ENCODE measurements at places on chromosomes 11 and 22.

GRCh38 chr11:65436412-65437032 is 13.9 kb downstream of the NEAT1 start:
- DNase-seq = no peak

- no peak for DNase-seq
Observed at GRCh38 chr11:8803973-8804372, 107.0 kb upstream of the AKIP1 start.

GRCh38 chr22:47171441-47172221 is 409.2 kb downstream of the TBC1D22A start:
- no peak for DNase-seq

- DNase-seq = no peak
Observed at GRCh38 chr11:74055938-74056337, 47.1 kb upstream of the UCP3 start.

GRCh38 chr11:118885831-118886565 is 2.3 kb downstream of the CXCR5 start:
- no peak for DNase-seq

DNA sequence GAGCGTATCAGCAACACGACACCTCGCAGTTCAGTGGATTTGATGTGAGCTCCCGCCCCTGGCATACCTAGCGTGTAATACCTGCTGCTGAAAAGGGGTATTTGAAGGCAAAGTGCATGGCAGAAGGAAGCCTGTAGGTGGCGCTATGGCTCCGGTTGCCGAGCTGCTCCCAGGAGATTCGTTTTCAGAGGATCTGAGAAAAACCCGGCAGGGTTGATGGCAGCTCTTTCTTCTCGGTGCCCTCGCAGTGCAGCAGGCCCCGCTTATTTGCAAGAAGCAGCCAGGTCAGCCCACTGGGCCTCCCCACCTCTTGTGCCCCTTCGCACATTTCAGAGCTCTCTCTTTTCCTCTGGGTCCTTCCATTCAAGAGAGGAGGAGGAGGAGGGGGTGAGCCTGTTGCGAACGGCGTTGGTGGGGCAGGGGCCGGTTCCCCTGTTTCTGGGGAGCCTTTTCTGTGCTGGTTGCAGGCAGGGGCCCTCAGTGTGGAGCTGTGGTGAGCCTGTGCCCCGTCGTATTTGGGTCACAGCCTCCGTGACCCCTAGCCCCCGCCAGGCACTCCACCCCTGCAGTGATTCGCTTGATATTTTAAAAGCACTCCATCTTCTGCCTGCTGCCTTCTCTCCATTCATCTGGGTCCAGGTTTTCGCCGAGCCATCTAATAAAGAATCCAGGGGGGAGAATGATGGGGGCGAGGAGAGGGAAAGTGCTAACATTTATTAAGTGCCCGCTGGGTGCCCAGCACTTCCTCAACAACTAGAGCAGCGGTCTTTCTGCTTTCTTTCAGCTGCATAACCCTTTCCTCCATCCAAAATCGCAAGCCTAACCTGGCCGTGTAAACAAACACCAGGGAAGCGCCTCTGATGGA is 85.3 kb upstream of the SYT13 start:
- peak; percentile 62 for DNase-seq

- DNase-seq = peak; percentile 80
Observed at GRCh38 chr22:37623075-37624016, 14.7 kb downstream of the GGA1 start.

DNA sequence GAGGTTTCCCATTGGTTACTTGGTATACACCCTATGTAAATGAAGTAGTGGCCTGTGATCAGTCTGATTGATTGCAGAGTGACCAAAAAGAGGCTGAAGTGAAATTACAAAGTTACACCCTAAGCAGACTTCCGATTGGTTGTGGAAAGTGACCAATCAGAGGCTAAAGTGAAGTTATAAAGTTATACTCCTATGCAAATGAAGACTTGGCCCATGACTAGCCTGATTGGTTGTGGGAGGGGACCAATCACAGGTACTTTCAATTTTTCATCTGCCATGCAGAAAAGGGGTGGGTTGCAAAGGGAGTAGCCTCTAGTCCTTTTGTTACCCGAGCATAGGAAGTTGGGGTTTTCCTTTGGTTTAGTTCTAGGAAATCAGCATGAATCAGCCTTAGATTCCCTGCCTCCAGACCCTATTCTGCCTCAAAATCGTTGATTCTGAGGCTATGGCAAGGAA is 18.1 kb upstream of the CSTF3 start:
- no peak for DNase-seq

DNA sequence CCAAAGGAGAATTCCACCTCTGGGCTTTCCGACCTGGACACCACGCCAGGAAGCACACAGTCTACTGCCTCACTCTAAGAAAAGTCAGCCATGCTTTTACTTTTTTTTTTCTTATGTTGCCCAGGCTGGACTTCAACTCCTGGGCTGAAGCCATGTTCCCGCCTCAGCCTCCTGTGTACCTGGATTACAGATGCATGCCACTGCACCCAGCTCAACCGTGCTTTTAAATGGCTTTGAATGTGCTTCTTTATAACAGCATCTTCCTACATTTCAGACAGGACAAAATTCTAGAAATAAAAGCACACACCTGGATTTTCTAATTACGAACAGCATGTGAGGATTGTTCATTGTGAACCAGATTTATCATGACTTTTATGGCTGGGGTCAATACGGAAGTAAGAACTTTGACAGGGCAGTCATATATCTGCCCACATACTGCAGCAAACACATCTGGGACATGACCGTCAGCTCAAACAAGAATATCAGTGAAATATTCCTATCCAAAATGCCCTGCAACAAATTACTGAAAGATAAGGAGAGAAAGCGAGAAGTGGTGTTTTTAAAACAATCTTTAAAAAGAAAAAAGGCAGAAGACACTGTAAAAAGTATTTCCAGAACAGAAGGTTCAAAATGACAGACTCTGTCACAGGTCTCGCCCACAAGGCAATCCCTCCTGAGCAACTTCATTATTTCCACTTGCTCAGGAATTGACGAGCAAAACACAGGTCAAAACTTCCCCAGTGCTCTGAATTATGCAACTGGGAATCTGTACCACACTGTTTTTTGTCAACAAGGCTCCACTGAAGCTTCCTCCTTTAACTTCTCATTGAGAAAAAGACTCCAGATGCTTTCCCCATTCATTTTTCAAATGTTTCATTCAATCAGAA is 42.1 kb downstream of the PACSIN2 start:
- DNase-seq = no peak

- no peak for DNase-seq
Observed at GRCh38 chr22:28015676-28016601, 96.9 kb upstream of the PITPNB start.

GRCh38 chr22:27583856-27584255 is 217.7 kb downstream of the MN1 start:
- no peak for DNase-seq

GRCh38 chr22:38566726-38567504 is 3.1 kb downstream of the DMC1 start:
- DNase-seq = no peak

GRCh38 chr11:128511712-128512111 is 75.6 kb downstream of the ETS1 start:
- DNase-seq = no peak

DNA sequence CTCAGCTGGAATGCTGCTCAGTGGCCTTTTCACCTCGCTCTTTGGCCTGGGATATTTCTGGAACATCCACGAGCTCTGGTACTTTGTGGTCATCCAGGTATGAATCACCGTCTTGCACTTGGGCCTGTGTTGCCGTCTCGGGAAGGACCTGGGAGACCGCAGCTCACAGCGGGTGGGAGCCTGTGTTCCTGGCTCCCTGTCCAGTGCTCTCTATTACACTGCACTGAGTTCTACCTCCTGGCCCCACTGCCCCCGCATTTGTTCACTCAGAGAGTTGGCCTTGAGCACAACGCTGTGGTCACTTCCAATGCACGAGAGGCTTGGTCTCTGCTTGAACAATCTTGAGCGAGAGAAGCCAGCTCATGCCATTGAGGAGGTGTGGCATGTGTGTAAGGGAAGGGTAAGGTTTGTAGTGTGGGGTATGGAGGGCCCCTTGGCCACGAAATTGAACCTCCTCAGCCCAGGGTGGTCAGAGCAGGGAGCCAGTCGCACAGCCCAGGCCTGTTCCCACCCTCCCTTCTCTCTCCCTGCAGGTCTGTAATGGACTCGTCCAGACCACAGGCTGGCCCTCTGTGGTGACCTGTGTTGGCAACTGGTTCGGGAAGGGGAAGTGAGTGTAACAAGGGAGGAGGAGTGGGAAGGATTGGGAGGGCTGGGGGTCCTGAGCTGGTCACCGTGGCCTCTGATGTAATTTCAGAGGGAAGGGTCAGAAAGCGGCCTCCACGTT is 16.2 kb downstream of the SLC37A2 start:
- no peak for DNase-seq

DNA sequence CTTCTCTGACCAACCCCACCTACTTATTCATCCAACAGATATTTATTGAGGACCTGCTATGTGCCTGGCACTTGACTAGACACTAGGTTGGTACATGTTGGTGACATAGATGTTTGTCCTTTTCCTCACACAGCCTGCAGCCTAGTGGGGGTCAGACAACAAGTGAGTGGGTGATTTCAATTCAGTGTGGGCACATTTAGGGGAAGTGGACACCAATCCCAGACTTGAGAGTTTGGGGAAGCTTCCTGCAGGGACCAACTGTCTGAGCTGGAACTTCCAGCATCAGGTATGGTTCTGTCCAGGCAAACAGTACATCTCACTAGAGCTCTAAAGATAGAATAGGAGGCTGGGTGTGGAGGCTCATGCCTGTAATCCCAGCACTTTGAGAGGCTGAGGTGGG is 5.8 kb upstream of the BCL9L start:
- DNase-seq = no peak

DNA sequence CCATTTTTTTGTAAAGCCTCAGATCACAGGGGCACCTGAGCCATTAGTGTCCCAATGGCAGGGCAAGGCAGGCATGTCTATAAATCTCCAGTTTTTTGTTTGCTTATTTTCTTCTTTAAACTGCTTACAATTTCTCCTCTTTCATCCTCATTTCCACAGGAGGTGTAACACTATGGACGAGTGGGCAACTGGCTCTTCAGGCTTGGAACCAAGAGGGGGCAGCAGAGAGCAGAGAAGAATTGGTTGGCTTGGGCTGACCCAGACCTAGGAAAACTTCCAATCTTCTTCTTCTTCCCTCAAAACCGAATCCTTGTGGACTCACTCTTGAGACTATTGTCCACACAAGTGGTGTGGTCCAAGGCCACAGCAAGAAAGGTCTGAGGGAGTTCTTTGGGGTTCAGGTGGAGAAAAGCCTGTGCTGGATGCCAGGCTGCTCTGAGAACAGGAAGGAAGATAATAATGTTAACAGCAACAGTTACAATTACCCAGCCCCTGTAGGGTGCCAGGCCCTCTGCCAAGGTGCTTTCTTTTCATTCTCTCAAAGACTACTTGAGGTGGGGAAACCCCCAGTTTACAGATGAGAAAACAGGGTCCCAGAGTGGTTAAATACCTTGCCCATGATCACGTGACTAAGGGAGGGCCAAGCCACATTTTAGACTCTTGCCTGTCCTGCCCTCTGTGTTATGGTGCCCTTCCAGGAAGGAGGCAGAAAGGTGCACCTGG is 70.7 kb upstream of the E2F8 start:
- DNase-seq = peak; percentile 27

DNA sequence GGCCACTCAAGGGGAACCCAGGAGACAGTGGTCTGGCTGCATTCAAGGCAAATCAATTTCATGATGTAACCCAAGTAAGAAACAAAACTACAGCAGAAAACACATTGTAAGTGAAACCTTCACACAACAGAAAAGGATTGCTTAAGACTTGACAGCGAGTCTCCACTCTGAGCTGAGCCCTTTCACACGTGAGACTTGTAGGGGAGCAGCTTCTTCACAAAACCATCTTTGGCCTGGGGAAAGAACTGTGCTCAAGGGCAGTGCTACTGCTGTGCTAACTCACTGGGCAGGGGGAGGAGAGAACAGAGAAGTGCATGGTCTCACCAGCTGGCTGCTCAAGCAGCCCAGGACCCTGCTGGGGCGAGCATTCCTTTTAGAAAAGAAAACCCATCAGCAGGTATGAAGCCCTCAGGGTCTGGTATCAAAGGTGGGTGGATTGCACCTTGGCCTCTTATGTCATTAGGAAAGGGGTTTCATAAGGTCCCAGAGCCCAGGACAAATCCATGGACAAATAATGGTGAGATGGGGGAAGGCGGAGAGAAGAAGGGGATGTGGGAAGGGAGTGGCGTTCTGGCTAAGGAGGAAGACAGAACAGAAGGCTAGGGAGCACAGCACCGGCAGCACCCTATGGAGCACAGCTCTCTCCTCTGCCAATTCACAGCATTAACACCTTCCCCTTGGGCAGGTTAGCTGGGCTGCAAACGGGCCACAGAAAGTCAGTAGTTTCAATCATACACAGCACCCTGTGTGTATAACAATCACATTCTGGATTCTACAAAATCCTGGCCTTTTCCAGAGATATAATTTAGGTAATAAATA is 20.6 kb upstream of the RAPSN start:
- DNase-seq = no peak

DNA sequence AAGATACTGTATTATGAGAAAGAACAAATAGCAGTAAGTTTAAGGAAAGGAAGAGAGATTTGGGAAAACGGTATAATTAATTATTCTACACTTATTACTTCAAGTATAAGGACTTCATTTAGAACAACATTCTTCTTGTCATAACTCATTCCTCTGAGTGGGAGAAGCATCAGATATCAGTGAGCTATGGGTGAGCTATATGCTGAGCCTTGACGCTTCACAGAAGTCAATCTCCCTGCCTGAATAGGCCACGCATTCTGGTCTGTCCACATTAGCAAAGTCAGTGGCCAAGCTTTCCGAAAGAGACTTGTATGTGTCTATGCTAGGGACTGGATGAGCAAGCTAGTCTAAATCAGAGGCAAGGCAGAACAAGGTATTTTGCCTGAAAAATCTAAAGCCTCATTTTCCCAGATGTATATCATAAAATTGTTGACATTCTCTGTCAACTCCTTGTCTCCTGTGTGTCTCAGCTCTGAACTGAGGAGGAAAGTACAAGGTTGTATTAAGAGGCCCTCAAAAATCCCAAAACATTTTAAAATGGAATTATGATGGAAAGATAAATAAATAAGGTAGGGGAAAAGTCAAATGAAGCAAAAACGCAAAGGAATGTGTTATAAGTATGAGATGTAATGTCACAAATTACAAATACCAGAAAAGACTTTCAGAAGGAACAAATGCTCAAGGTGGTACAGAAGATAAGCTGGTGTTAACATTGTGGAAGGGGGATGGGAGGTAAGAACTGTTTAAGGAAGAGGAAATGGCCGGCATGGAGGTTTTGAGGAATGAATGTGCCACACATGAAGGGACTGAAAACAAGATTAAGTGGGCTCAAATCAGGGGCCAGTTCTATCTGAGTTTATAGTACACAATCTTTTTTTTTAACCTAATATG is 1.4 kb downstream of the OR52N2 start:
- DNase-seq = no peak

- no peak for DNase-seq
Observed at GRCh38 chr11:73818846-73819245, 31.2 kb downstream of the MRPL48 start.

Measured in activated naive CD4-positive, alpha-beta T cell treated with Interleukin-2 at 50 U/mL for 16 hours (primary cell).